ENCODE measurements at places on chromosomes 7 and 10.

DNA sequence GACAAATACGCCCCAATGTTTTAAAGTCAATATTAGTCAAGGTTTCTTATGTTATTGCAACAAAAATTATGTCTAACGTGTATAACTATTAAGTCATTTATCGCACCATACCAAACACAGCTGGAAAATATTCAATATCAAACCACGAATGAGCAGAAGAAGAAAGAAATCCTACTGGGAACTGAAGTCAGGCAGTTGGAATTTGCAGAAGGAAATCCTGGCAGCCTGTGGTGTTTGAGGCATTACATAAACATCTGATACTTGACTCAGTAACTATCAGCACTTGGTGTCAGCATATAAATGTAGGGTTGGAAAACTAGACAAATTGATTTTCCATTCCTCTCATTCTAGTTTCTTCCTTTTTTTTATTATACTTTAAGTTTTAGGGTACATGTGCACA is 83.4 kb upstream of the NUPR2 start:
- no peak for DNase-seq

DNA sequence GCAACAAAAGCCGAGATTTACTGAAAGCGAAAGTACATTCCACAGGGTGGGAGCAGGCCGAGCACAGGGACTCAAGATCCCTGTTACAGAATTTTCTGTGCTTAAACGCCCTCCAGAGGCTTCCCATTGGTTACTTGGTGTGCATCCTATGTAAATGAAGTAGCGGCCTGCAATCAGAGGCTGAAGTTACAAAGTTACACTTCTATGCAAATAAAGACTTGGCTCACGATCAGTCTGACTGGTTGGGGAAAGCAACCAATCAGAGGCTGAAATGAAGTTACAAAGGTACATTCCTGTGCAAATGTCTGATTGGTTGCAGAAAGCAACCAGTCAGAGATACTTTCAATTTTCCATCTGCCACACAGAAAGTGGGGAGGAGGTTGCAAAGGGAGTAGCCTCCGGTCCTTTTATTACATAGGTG is 4.1 kb downstream of the ACBD7 start:
- peak; percentile 93 for DNase-seq

DNA sequence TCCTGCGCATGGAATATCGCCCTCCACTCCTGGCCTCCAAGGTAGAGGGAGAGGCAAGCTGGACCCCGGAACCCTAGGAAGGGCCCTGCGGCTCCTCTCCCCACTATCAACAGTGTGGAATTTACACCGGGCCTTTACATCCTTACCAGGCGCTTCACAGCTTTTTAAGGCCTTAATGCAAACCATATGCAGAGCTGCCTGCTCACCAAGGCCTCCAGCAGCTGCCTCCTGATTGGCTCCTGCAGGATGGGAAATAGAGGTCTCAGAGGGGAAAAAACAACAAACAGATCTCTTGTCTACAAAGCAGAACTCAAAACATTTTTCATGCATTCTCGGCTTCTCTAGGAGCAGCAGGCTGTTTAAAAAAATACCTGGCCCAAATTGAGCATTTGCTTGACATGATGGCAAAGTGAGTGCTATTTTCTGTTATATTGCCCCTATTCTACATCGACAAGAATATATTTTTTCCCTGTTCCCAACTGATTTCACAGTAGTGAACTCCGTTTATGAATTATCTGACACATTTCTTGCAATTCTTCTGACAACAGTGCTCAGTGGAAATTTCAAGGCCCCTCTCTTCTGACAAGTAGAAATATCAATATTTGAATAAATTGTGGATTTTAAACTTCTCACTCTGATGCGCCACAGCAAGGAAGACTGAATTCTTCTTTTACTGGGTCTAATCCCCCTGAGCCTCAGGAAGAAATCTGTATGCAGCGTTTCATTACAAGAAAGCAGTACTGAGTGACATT is 51.7 kb downstream of the EBF3 start:
- DNase-seq: no peak

GRCh38 chr10:95656291-95657164 is at the start of gene ALDH18A1:
Gene ALDH18A1 (minus strand): TSS chr10:95656711. CDS start chr10:95653377, 3,334 bp downstream.
- DNase-seq: no peak

- DNase-seq: no peak
These were observed 48.4 kb upstream of the FAM20C start for GRCh38 chr7:143811-144453.

DNA sequence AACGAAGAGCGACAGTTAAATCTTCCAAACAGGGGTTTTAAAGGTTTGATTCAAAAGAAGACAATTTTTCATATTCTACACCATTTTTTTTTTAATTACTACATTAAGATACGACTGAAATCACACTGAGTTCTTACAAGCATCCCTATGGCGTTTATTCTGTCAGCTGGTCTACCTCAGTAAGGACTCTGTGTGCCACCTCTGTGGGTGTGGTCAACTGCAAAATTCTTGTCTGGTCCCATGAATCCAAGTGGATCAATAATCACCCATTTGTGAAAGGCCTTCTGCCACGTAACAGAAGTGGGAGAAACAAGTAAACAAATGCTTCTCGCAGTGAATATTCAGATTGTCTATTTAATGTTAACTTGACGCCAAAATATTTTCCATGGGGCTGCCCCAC is 104.1 kb downstream of the GRB10 start:
- no peak for DNase-seq
